Caco-2 (cell line): ENCODE measurements at places on chromosomes 1 and 21. TPM values are rescaled to one million over a fixed set of nuclear protein-coding genes. Genes with fewer than 3 reads are reported as not detected.

DNA sequence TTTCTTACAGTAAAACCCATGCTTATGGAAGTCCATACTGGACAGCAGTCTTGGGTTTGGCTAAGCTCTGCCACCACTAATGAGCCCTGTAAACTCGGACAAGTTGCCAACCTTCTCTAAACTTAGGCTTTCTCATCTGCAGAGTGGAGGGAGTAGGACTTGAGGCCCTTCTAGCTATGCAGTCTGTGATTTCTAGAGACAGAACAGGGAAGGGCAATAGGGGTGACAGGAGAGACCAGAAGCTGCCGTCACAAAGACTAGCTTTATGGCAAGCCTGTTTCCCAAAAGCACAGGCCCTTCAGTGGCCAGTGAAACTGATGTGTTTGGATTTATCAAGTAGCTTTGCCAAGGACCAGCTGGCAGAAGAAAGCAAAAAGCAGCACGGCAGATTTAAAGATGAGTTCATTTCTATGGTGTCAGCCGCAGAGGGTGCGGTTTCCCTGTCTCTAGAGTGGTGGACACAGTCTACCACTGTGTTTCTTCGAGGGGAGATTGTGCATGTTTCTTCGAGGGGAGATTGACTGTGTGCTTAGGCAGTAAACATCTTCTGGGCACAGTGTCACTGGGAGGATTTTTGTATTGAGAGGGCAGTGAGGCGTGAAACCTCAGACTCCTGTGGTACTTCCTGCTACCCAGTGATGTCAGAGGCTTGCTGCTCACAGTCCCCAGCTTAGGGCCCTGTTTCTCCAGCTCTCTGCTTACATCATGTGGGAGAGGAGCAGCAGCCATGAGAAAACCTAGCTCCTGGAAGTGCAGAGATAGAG, 119.0 kb downstream of the ROR1 start:
- no peak for DNase-seq

- no peak for DNase-seq
Measured at GRCh38 chr1:209890641-209891330, 47.2 kb upstream of the SYT14 start.

DNA sequence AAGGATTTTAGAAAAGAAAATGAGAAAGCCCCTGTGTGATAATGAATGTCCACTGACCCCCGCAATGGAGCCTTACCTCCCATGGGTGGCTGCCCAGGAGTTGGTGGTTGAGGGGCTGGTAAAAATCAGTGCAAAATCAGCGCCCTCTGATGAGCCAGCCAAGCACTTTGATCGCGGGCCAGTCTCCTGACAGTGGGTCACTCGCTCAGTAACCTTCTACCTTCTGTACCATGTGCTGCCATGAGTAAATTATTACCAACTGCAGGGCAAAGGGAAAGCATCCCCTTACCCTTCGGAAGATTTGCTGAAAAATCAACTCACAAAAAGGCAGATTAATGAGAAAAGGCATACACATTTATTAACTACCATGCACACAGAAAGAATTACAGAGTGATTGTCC, 58.8 kb downstream of the KCNK1 start:
- DNase-seq: no peak

Gene TCHH
- total RNA-seq: 0.39 and 0.54 TPM in 2 replicates
